Activated T-cell treated with anti-CD3 and anti-CD28 coated beads for 24 hours (primary cell): ENCODE measurements at places on chromosomes 4 and X.

- DNase-seq = peak; percentile 33
Observed at GRCh38 chrX:71181558-71181909, 36.9 kb downstream of the NLGN3 start.

DNA sequence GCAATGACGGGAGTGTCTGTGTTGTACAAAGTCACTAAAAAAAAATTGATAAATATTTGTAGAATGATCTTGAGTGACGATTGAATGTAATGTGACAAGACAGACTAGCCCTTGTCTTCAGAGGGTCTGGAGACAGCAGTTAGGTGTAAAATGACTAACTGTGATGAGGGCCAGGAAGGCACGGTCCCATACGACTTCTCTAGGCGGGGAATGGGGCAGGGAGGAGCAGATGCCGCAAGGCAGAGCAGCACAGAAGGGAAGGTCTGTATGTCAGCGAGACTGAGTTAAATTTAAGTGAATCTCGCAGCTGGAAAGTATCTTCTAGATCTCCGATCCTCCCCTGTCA is 405 bp downstream of the CENPE start:
- no peak for DNase-seq

DNA sequence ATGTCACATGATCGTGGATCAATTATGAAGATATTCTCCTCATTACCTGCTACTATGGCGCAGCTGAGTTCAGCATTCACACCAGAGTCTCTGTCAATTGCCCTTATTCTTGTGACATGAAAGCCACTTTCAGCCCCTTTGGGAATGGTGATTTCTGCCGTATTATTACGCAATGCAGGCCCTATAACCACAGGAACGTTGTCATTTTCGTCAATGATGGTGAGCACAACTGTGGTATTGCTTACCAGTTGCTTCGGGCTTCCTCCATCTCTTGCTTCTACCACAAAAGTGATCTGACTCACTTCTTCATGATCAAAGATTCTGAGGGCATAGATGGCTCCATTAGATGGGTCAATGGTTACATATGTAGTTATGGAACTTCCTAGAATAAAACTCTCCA is 2.1 kb downstream of the PCDH18 start:
- no peak for DNase-seq

DNA sequence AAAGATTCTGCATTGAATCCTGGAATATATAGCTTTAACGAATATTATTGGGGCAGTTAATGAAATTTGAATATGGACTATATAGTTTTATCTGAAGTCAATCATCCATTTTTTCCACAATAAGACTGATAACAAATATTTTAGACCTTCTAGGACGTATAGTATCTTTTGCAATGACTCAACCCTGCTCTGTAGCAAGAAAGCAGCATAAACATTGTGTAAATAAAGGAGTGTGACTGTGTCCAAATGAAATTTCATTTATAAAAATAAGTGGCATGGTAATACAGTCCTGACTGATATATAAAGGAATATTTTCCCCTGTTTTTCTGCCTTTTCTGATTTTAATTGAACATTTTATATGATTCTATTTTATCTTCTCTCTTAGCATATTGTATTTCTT is 947.7 kb upstream of the SLIT2 start:
- no peak for DNase-seq

GRCh38 chrX:70089604-70090297 is 27.5 kb downstream of the OTUD6A start:
- no peak for DNase-seq

DNA sequence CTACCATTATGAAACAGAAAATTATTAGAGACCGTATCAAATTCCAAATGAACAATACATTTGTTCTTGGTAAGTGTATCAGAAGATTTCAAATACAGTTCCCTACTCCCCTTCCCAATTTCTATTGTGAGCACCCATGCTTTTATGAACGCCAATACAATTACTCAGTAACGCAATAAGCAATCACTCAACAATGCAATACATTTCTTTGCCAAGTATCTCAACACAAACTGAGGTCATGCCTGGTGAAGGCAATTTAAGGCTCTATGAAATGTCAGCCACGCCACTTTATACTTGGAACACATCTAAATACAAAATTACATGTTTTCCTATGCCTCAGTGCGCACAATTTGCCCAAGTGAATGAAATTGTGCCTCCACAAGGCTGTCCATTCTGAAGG is 712 bp downstream of the PNPLA4 start:
- DNase-seq = no peak

GRCh38 chr4:75605928-75606327 is 24.4 kb downstream of the CDKL2 start:
- DNase-seq = no peak

GRCh38 chr4:23266401-23266800 is 573.7 kb downstream of the GBA3 start:
- DNase-seq = no peak
